Left hindlimb (tissue), 1 donor: ENCODE measurements at places on chromosomes 2 and 18.
A peak's percentile ranks its signal among the peaks of the same experiment; 100 is the strongest.

DNA sequence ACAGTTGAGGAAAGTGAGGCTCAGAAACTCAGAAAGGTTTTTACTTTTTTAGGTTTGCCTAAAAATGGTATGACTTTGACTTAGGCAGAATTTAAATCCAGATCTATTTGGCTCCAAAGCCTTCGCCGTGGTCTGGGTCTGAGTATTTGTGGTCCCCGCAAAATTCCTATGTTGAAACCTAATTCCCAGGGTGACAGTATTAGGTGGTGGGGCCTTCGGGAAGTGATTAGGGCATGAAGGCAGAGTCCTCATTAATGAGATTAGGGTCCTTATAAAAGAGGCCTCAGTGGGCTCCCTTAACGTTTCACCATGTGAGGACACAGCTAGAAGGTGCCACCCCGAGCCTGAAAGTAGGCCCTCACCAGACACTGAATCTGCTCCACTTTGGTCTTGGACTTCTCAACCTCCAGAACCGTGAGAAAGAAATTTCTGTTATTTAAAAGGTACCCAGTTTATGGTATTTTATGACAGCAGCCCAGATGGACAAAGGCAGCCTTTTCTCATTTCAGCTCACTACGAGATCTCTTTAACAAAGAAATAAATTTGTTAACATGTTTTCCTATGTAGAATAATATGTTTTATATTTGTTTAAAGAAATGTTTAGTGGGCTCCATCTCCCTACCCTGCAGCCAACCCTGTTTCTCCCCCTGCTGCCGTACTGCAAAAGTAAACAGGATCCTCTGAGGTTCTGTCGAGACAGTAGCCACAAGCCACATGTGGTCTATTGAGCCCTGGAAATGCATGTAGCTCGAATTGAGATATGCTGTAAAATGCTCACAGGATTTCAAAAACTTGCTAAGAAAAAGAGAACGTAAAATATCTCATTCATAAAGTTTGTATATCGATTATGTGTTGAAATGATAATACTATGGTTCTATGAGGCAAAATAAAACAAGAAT is 80.6 kb downstream of the MOGAT1 start:
- DNase-seq = no peak

GRCh38 chr2:223549215-223549614 is 52.9 kb downstream of the SCG2 start:
- no peak for DNase-seq

DNA sequence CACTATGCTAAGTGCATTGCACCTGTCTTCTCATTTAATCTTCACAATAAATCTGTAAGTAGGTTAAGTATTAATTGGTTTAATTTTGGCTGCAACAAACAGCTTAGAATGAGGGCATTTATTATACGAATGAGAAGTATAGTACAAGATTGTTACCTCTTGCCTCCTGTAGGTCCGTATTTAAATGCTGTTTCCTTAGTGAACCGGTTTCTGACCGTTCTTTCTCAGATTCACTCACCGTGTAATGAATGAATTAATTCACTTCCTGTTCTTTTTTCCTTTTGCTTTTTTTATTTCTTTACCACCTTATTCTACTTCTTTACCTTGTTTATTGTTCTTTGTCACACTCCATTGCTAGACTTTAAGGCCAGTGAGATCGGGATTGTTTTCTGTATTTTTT is 153.8 kb upstream of the RASGRP3 start:
- DNase-seq = no peak

GRCh38 chr2:238216651-238217184 is 13.2 kb upstream of the ILKAP start:
- peak; percentile 58 for DNase-seq

DNA sequence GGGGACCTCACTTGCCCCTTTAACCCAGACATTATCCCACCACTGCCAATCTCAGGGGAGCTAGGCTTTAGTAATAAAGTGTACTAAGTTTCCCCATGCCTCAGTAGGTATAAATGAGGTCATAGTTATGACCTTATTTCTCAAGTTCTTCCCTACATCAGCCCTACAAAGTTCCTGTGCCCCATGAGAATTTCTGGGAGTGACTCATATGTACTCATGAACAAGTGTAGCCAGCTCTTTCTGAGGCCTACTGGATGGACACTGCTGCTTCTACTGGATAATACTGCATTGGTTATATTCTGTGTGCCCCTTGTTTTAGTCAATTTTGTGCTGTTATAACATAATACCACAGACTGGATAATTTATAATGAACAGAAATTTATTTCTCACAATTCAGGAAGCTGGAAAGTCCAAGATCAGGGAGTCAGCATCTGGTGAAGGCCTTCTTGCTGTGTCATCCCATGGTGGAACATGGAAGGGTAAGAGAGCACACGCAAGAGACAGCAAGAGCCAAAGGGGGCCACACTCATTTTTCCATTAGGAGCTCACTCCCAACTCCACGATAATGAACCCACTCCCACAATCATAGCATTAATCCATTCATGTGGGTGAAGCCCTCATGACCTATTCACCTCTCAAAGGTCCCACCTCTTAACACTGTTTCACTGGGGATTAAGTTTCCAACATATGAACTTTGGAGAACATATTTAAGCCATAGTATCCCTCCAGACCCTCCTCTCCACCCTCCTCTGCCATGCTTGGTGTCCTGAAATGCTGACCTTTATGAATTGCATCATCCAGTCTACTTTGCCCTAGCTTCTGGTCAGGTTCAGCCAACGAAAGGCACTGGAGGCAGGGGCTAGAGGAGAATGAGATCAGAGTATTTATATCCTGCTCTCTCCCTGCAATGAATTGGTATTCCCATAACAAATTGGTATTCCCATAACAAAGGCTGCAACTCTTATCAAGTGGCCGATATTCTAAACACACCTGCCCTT is 25.4 kb upstream of the ST3GAL5 start:
- no peak for DNase-seq

DNA sequence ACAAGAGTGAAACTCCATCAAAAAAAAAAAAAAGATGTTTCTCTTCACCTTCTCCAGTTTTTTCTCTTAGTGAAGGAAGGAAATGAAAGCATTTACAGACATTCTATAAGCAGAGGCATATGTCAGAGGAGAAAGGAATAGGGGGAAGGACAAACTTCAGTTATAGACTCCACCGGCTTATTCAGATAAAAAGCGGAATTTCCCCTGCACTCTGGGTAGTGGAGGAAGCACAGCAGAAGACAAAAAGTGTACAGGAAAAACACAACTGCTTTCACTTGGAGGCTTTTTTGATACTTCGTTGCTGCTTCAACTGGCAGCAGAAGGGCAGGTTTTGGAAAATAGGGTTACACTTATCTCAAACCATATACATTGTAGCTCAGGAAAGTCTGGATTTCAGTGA is 3.2 kb upstream of the MGAT4A start:
- no peak for DNase-seq

DNA sequence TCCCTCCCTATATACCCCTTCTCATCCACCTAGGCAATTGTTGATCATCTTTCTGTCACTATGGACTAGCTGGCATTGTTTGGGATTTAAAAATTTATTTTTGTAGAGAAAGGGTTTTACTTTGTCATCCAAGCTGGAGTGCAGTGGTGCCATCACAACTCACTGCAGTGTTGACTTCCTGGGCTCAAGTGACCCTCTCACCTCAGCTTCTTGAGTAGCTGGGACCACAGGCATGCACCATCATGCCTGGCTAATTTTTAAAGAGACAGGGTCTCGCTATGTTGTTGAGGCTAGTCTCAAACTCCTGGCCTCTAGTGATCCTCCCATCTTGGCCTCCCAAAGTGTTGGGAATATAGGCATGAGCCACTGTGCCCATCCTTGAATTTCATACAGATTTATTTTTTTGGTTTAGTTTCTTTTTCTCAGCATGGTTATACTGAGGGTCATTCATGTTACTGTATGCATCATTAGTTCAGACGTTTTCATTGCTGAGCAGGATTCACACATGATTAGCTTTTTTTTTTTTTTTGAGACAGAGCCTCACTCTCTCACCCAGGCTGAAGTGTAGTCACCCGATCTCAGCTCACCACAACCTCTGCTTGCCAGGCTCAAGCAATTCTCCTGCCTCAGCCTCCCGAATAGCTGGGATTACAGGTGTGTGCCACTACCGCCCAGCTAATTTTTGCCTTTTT is 8.6 kb upstream of the PCARE start:
- DNase-seq = no peak

GRCh38 chr2:33763671-33764310 is 164.7 kb upstream of the FAM98A start:
- no peak for DNase-seq

- no peak for DNase-seq
Observed at GRCh38 chr2:161008311-161008710, 151.9 kb upstream of the TANK start.

GRCh38 chr2:68441994-68442322 is 25.1 kb downstream of the FBXO48 start:
- DNase-seq = no peak

GRCh38 chr2:47323009-47323821 is 79.7 kb upstream of the MSH2 start:
- peak; percentile 78 for DNase-seq

- no peak for DNase-seq
Observed at GRCh38 chr2:62187246-62187645, 8.7 kb upstream of the B3GNT2 start.

DNA sequence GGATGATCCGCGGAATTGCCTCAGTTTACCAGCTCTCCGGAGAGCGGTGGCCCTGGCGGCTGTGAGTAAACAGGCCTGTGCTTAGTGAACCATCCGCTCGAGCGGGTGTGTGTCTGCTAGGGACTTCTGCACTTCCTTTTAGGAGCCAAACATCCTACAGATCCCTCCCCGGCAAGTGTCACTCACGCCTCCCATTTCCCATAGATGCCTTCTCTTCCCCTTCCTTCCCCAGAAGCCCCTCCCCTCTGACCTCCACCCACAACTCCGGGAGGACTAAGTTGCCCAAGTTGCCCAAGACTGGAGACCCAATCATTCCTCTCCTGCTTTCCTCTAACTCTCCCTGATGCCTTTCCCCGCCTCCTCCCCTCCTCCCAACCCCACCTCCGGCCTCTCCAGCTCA is 2.9 kb downstream of the C1QL2 start:
- no peak for DNase-seq

DNA sequence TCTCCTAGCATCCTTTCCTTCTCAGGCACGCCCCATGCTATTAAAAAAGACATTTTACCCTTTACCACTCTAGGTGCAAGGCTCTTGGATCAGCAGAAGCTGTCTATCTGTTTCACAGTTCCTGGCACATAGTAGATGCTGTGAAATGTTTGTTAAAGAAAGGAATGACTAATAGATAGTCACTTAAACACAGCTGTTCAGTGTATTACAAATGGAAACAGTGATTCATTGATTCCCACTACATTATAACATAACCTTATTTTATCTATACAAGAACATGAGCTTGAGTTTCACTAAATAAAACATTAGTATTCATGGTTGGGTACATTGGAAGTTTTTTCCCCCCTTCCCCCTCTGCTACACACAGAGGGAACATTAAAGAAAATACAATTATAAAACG is 142.1 kb downstream of the ASXL3 start:
- DNase-seq = no peak

DNA sequence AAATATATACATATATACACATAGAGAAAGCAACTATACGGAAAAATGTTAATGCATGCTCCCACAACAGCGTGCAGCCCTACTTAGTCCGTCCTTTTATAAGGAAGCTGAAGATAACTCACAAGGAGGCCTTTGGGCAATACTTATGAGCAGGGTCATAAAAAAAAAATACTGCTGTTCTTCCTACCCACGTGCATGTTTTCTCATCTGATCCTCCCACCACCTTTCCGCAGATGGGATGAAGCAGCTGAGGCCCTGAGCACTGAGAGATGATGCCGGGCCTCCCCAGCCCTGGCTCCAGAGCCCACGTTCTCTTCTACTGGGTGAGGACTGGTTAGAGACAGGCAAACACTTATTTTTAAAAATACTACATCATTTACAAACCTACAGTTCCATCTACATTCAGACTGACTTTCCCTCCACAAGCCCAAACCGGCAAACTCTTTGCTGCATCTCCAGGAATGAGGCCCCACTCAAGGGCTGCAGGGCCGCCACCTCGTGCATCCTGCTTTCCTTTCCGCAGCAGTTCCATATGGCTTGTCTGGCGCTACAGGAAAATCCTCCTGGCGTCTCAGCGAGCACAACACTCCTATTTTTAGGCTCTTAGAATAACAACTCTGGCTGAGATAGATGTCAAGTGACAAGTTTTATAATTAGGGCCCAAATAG is 41.6 kb downstream of the TBC1D8 start:
- DNase-seq = peak; percentile 81

DNA sequence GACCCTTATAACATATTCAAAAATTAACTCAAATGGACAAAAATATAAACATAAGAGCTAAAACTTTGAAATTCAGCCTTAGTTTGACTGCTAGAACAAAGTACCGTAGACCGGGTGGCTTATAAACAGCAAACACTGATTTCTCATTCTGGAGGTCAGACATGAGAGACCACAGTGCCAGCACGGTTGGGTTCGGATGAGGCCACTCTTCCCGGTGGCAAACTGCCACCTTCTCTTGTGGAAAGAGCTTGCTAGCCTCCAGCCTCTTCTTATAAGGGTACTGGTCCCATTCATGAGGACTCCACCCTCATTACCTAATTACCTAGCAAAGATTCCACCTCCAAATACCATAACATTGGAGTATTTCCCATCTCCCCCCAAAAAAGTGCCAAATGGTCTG is 91.3 kb downstream of the FAM210A start:
- DNase-seq = no peak

GRCh38 chr2:160142472-160142871 is 57.6 kb downstream of the ITGB6 start:
- DNase-seq = no peak

GRCh38 chr18:76361219-76361618 is 133.8 kb downstream of the ZNF516 start:
- DNase-seq = no peak

GRCh38 chr2:216571909-216572513 is 61.2 kb upstream of the IGFBP2 start:
- no peak for DNase-seq

DNA sequence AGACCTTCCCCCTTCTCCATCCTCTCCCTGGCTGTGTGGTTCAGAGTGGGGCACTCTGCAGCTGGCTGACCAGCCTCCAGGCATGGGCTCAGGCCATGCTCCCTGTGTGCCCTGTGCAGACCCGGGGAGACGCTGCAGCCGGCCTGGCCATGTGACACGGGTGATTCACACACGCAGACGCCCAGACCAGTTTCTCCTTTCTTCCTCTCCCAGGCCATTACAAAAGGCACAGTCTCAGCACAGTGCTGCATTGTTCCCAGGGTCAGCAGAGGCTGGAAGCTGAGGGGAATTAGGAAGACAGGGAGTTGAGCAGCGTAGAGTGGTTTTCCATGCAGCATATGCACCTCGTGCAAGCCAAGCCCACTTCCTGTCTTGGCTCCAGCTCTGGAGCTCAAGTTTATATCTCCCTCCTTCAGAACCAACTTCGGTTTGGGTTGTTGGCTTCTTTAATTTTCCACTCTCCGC is 288.5 kb downstream of the TNS1 start:
- peak; percentile 69 for DNase-seq

DNA sequence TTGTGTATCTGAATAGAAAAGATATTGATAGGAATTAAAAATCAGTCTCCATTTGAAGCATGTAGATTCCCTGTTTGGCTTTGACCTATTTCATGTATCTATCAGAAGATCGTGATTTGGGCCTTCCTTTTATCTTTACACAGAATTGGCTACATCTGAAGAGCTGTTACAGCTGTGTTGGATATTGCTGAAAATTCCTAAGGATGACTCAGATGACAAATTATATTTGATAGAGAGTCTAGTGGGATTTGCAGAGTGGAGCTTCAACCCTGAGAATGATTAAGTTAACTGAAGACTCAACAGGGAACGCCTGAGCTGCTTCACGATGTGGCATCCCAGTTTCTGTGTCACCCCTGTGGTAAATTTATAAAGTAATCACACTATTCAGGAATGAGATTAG is 4.9 kb upstream of the COL3A1 start:
- DNase-seq = no peak

GRCh38 chr18:49473721-49474120 is 13.3 kb upstream of the DYM start:
- DNase-seq = no peak
